Activated CD4-positive, alpha-beta memory T cell treated with anti-CD3 and anti-CD28 coated beads for 36 hours (primary cell): ENCODE measurements at places on chromosomes 2 and 18. TPM values are rescaled to one million over a fixed set of nuclear protein-coding genes. Genes with fewer than 3 reads are reported as not detected.

DNA sequence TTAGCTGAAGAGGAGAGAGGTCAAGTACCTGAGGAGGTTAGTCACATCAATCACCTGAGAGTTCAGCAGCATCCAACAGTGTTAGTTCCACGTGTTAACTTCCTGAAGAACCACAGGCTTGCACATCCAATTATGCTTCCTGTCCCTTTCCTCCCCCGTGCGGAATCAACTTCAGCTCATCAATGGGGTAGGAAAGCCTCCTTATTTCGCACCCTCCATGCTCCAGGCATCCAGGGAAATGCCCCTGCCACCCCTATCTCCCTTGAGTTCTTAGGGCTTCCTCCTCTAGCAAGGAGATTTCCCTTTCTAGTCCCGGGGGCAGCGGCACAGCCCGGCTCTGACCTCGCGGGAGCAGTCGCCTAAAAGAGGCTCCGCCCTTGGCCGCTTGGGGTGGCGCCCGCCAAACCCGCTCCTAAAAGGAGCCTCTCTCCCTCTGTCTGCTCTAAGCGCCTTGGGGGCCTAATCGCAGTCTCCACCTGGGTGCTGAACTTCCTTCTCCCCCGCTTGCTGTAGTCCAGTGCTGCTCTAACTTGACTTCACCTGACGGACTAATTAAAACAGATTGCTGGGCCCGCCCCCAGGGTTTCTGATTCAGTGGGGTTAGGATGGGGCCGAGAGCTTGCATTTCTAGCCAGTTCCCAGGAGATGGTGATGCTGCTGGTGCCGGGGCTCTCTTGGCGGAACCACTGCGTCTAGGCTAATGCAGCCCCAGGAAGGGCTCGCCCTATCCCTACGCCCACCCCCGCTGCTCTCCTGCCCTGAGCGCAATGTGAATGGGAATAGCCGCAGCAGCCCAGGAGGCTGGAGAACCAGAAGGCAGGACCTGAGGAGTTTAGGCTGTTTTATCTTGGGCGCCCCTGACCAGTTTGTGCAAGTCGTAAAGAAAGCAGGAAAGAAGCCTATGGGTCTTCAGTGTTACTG is 3.4 kb upstream of the TET3 start:
- no peaks in the 10 kb centered on the region for H3K27me3 ChIP-seq
- peak; percentile 62 for DNase-seq
- H3K4me1 ChIP-seq = peaks cover 64% of the 10 kb centered on the region
- no peak overlapping the region for H3K27ac ChIP-seq
- peaks cover 4% of the 10 kb centered on the region for H3K36me3 ChIP-seq
- H3K4me3 ChIP-seq = peak overlapping the region; percentile 53

DNA sequence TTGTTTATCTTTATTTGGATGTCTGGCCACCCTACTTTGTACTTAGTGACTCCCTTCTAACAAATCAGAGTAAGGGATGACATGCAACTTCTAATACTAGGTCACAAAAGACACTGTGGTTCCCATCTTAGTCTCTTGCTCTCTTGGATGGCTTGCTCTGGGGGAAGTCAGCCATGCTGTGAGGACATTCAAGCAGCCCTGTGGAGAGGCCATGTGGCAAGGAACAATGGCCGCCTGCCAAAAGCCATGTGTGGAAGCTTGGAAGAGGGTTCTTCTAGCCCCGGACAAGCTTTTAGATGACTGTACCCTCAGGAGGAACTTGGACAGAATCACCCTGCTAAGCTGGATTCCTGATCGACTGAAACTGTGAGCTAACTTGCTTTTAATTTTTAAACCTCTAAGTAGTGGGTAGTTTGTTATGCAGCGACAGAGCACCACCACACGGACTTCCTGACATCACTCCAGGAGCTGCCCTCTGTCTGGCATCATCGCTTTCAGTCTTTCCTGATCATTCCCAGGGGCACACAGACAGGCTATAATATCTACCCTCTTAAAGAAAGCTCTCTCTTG is 116.8 kb upstream of the ODC1 start:
- H3K4me1 ChIP-seq = peaks cover 2% of the 10 kb centered on the region
- H3K4me3 ChIP-seq = no peak overlapping the region
- DNase-seq = no peak
- H3K27me3 ChIP-seq = no peaks in the 10 kb centered on the region

DNA sequence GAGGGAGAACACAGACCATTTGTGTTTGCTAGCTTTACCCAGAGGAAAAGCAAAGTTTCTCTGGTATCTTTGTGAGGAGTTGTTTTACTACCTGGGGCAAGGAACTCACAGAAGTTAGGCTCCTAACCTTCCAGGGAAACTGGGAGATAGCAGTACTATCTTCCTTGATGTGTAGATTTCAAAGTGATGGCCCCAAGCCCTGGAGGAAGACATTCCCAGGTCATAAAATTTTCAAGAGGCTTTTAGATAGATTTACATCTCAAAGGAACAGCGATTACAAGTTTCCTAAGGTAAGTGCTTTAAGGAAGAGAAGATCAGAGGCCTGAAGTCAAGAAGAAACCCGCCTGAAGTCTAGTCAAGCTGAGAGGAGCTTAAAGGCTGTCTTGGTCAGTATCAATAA is 1187.8 kb upstream of the TMEFF2 start:
- H3K36me3 ChIP-seq = no peaks in the 10 kb centered on the region
- no peaks in the 10 kb centered on the region for H3K4me1 ChIP-seq
- H3K4me3 ChIP-seq = no peak overlapping the region
- H3K27ac ChIP-seq = no peak overlapping the region
- no peaks in the 10 kb centered on the region for H3K27me3 ChIP-seq
- DNase-seq = no peak

- H3K4me3 ChIP-seq = no peak overlapping the region
- DNase-seq = no peak
- H3K36me3 ChIP-seq = peaks cover 5% of the 10 kb centered on the region
Observed at GRCh38 chr2:239249776-239250175, 151.0 kb downstream of the HDAC4 start.

BUB1 gene
- total RNA-seq = 90.8 TPM
